ENCODE measurements at places on chromosomes 6 and 20.

DNA sequence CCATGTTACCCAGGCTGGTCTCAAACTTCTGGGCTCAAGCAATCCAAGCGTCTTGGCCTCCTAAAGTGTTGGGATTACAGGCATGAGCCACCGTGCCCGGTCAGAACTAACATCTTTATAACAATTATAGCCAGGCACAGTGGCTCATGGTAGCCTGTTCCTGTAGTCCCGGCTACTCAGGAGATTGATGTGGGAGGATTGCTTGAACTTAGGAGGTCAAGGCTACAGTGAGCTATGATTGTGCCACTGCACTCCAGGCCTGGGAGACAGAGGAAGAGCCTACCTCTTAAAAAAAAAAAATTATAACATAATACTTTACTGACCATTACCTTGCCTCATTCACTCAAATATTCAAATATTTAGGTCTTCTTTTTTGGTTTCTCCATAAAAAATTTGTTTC lies 16.8 kb upstream of the MYMX start:
- DNase-seq: no peak

DNA sequence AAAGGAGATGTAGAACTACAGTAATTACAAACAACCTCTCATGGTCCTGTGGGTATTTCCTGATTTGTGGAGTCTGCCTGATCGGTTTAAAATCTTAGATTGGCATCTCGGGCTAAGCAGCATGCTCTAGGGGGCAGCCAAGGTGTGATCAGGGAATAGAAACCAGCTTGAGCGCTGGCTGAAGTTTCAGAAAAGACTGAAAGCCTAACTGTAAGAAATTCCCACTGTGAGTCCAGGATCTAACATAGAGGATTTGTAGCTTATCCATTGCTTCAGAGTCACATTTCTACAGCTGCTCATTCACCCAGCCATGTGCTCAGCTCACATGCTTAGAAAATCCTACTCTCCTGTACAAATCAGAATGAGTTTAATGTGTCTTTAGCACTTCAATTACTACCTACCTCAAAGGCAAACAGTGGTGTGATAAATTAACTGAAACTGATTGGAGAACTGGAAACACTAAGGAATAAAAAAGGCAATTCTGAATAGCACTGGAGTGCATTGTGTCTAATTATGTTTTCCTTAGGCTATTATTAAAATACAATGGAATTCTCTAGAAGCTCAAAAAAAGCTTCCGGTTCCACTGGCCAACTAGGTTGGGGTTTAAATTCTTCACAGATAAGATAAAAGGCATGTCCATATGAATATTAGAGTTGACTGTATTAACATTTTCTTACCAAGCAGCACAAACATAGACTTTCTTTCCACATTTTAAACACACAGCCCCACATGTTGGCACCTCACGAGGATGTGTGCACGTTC lies 73.8 kb upstream of the MPC1 start:
- no peak for DNase-seq

DNA sequence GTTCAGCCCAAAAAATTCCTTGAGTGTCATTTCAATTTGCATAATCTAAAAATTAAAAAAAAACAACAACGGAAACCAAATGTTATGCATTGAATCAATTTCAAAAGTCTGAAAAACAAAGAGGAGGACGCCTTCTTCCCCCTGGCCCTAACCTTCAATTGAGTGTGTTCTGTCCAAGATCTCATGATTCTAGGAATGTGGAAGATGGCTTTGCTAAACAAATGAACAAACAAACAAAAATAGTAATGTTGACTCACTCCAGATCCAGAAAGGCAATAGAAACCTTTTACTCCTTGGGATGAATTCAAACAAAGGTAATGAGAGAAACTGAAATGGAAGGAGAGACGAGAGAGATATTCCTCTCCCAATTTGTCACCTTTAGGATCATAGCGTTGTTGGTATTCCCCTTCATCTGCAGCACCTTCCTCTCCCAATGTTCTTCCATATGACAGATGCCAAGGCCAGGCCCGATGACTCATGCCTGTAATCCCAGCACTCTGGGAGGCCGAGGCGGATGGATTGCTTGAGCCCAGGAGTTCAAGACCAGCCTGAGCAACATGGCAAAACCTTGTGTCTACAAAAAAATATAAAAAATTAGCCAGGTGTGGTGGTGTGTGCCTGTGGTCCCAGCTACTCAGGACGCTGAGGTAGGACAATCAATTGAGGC lies 109.2 kb upstream of the ADGRF1 start:
- no peak for DNase-seq

DNA sequence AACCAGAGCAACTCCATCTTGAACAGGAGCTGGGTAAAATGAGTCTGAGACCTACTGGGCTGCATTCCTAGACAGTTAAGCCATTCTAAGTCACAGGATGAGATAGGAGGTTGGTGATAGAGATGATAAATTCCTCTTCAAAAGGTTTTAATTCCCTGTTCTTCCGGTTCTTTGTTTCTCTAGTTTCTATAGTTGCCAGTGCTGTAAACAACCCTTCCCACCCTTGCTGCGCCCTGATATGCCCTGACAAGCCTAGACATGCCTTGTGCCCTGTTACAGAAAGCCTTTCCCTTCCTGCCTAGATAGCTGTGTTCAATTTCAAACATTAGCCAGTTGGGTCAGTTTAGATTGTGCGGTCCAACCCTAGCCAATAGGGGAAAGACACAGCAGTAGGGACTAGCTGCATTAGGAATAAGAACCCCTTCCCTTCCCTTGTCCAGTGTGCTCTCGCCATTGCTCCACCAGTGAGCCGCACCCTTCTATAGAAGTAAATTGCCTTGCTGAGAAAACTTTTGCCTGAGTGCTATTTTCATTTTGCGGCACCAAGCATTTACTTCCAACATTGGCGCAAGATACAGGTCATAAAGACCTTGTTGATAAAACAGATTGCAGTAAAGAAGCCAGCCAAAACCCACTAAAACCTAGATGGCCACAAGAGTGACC lies 52.5 kb upstream of the CCN2 start:
- DNase-seq: no peak

DNA sequence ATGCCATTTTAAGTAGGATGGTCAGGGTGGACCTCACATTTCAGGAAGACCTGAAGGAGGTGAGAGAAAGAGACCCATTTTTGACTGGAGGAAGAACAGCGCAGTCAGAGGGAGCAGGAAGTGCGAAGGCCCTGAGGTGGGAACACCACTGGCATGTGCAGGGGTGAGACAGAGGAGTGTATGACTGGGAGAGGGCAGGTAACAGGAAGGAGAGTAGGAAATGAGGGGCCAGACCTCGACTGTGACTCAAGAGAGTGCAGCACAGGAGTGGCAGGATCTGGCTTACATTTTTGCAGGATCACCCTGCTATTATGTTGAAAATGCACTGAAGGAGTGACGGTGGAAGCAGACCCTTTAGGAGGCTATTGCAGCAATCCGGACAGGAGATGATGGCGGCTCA lies 117.7 kb upstream of the CDYL start:
- DNase-seq: no peak

- no peak for DNase-seq
Observed at GRCh38 chr6:68533339-68533795, 101.7 kb upstream of the ADGRB3 start.

- DNase-seq: peak; percentile 68
Observed at GRCh38 chr6:113856625-113857555, at the start of gene MARCKS. MARCKS (plus strand) TSS chr6:113857345; CDS start chr6:113857746, 401 bp downstream.

GRCh38 chr20:12512755-12513154 lies 496.0 kb upstream of the SPTLC3 start:
- DNase-seq: no peak

GRCh38 chr20:36741072-36741471 lies 4.8 kb downstream of the NDRG3 start:
- DNase-seq: no peak

DNA sequence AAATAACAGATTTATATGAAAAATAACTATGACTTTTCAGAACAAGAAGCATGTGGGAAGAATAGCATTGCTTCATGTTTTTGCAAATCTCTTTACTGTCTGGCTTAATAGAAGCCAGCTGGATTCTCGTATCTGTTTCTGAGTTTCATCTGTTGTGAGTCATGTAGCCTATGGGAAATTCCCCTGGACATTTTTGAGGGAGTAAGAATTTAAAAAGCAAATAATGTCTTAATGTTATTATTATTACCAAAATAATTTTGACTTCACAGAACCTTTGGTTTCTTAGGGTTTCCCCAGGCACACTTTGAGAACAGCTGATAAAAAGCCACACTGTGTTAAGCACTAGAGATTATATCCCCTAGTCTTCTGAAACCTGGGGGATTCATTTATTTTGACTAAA lies 75.8 kb downstream of the SYCP2L start:
- no peak for DNase-seq

DNA sequence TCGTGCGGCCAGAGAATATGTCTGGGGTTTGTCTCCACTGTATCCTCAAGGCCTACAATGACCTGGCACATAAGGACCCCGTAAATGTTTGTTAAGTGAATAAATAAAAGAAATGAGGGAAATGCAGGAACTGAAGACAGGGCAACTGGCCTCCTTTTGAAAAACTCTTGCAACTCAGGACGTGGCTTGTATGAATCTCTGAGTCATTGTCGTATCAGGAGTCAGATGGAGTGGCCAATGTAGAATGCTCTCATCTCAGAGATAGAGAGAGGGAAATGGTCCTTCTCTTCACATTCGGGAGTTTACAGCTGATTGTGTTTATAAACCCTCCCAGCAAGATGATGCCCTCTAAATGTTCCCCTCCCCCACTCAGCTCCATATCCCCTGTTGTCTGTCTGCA lies 57.1 kb downstream of the UST start:
- DNase-seq: no peak

DNA sequence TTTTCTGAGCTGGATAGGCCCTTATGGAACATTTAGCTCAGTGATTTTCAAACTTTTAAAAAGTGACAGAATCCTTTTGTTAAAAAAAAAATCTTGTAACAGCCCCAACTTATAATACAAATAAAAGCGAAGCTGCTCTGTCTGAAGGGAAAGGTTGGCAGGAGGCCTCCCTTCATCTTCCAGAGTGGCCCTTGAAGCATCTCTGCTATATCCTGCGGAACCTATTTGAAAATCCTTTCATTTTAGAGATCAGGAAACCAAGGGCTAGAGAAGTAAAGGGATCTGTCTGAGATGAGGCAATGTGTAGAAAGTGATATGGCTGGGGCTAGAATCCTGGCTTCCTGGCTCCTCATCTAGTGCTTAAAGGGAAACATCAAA lies 107.8 kb downstream of the UBE3D start:
- no peak for DNase-seq

GRCh38 chr6:98463038-98464000 lies 371.1 kb upstream of the POU3F2 start:
- DNase-seq: no peak

GRCh38 chr6:75757295-75757694 lies 8.3 kb downstream of the MYO6 start:
- DNase-seq: no peak

- no peak for DNase-seq
Observed at GRCh38 chr20:64035066-64035932, 683 bp upstream of the C20orf204 start.

DNA sequence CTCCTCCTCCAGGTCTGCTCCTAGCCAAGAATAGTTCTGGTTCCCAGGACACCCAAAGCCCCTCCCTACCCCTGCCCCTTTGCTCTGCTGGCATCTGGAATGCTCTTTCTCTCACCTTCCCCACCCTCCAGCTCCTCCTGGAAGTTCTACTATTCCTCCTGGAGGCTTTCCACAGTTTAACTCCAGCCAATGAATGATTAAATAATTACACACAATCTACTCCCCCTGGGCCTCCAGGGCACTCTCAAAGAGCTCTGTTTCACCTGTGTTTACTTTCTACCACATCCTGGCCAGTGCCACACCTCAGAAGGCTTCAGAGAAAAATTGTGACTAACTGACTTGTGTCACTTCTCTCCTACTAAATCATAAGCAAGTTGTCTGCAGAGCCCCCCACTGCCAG lies 36.2 kb downstream of the GCM1 start:
- no peak for DNase-seq

GRCh38 chr6:155062866-155063341 lies 67.8 kb downstream of the TIAM2 start:
- DNase-seq: no peak

DNA sequence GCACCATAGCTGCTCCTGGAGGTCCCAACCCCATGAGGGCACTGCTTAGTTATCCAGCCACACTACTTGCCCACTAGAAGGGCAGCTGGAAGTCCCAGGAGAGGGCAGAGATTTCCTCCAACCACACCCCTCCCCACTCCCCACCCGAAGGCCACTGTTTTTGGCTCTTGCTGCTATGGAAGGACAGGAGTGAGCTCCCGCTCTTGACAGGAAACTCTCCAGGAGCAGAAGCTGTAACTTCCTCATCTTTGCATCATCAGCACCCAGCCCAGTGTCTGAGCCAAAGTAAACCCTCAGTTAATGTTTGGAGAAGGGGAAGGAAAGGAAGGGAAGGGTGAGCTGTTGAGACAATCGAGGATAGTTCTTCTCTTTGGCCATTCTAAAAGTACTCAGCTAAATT lies 120.7 kb downstream of the MTFR2 start:
- no peak for DNase-seq

GRCh38 chr20:6122111-6122872 lies 538 bp downstream of the FERMT1 start:
- DNase-seq: no peak

DNA sequence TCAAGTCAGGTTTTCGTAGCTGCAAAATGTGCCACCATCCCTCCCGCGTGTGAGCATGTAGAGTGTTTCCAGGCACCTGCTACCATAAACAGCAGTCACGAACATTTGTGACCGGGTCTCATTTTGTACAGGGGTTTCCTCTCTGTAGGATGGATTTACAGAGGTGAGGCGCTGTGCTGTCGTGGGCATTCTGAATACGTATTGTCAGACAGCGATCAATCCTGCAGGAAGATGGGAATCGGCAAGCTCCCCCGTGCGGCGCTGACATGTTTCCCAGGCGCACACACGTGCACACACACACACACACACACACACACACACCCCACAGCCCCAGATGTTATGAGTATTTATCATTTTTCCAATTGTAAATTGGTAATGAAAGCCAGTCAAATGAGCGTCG lies 15.8 kb downstream of the ANKRD60 start:
- no peak for DNase-seq

DNA sequence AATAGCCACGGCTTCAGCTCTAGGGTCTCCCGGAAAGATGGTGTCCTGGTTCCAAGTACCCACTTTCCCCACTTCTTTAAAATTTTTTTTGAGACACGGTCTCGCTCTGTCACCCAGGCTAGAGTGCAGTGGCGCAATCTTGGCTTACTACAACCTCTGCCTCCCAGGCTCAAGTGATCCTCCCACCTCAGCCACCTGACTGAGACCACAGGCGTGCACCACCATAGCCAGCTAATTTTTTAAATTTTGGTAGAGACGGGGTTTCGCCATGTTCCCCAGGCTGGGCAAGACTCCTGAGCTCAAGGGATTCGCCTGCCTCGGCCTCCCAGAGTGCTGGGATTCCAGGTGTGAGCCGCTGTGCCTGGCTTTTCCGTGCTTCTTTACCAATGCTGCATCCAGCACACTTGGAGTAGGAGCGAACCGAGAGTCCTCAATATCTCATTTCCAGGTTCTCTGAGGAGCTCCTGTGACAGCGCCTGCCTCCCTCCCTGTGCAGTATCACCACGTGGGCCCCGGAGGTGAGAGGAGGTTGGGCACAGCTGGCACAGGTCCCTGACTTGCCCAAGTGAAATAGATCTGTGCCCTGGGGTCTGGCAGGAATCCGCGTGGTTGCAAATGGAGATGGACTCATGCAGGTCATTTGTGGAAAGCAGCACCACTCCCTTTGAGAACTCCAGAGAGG lies 37.3 kb downstream of the EZR start:
- no peak for DNase-seq

GRCh38 chr20:13449868-13450434 lies 188.8 kb downstream of the TASP1 start:
- no peak for DNase-seq
